Activated naive CD8-positive, alpha-beta T cell treated with anti-CD3 and anti-CD28 coated beads, Interleukin-2, amount 50 U/mL, for 24 hours (primary cell): ENCODE measurements at places on chromosomes 16 and 17.

DNA sequence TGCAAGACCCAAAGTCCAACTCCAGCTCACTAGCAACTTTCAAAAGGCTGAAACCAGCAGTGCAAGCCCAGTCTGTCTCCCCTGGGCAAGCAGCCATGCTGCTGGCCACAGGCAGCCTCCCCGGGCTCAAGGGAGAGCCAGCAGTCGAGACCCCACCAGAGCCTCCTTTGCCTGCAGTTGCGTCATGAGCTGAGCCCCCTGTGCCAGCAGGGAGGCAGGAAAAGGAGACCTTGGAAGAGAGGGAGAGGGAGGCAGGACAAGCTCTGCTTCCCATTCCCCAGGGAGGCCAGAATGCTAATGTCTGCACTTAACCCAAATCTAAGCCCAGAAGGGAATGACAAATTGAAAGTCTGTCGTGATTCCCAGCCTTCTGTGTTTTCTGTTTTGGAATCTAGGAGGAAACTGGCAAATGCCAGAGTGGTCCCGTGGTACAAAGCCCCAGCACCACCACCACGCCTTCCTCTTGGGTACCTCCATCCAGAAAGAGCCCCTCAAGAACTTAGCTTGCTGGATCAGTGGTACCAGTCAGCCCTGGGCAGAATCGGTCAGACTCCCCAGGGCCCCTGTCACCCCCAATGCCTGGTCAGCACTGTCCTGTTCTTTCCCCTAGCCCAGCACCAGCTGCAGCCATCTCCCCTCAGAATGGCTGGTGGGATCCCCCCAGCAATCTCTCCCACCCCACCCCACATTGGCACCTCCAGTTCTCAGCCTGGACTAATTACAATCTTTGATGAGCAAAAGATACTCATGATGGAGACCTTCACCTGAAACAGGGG is 99.3 kb upstream of the TNRC6C start:
- no peak for DNase-seq

GRCh38 chr17:33837281-33837680 is 417.8 kb upstream of the CCL2 start:
- no peak for DNase-seq

DNA sequence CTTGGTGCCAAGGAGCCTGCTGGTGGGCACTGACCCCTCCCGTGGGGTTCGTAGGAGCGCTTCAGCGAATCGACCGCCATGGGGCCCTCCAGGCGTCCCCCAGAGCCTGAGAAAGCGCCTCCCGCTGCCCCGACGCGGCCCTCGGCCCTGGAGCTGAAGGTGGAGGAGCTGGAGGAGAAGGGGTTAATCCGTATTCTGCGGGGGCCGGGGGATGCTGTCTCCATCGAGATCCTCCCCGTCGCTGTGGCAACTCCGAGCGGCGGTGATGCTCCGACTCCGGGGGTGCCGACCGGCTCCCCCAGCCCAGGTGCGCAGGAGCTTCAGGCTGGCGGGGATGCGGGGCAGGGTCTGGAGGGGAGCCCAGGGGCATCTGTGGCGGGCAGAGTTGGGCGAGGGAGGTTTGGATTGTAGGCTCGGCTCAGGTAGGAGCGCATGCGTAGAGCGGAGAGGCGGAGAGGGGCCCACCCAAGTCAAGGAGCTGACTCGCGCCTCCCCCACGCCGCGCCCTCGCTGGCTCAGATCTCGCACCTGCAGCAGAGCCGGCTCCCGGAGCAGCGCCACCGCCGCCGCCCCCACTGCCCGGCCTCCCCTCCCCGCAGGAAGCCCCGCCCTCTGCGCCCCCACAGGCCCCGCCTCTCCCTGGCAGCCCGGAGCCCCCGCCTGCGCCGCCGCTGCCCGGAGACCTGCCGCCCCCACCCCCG is 19.8 kb downstream of the FMNL1 start:
- DNase-seq, result no peak

DNA sequence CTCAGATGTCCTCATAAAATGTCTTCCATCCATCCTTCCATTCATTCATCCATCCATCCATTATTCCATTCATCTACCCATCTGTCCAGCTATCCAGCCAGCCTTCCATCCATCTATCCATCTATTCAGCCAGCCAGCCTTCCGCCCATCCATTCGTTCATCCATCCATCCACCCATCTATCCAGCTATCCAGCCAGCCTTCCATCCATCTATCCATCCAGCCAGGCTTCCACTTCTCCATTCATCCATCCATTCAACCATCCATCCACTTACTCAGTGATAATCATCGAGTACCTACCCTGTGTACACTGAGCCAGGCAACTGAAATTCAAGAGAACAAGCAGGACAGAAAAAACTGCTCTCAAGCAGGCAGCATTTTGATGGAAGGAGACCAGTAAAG is 4.6 kb upstream of the CCDC182 start:
- no peak for DNase-seq

- DNase-seq, result peak; percentile 16
These were observed 153.8 kb downstream of the SNX11 start for GRCh38 chr17:48261297-48261880.

- DNase-seq, result no peak
These were observed 10.1 kb upstream of the CCL17 start for GRCh38 chr16:57394444-57394843.

GRCh38 chr17:33832262-33832661 is 422.8 kb upstream of the CCL2 start:
- DNase-seq, result no peak

DNA sequence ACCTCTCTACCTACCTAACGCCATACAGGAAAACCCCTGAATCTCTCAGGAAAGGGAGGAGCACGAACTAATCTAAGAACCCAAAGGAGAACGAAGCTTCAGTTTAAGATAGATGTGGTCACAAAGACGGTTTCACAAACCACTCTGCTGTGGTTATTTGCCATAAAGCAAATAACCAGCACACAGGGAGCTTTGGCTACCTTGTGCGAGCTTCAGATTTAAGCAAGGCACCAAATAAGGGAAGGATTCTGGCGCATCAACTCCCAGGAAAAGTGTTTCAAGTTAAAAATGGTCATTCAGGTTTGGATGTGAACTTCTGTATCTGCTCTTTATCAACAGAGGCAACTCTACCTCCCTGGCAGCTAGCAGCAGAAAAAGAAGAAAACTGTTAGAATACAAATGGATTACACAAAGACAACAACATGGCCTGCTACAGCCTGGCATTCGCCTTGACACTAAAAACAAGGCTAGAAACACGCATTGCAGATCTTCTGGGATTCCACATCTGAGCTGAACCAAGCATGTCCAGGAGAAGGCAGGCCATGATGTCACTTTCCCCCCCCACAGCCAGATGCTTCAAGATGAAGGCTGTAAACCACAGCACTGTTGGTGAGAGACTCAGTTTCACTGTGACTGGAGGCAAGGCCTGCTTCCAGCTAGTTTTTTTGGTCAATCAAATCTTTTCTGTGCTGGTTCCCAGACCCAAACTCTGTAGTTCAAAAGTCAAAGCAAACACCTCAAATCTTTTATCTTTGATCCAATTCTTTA is 43.6 kb downstream of the SMG6 start:
- peak; percentile 80 for DNase-seq

- no peak for DNase-seq
These were observed 34.4 kb downstream of the PMFBP1 start for GRCh38 chr16:72137380-72138063.

DNA sequence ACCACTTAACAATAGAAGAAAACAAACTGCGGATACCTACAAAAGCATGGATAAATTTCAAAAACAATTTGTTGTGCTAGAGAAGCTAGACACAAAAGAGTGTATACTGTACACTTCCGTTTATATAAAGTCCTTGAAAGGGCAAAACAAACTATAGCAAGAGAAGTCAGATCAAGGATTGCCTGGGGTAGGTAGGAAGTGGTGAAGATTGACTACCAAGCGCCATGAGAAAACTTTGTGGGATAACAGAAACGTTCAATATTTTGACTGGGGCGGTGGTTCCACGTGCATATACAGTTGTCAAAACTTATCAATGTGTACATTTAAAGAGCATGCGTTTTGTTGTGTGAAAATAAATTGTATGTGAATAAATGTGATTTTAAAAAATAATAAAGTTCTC is 55.6 kb upstream of the CCL2 start:
- no peak for DNase-seq

GRCh38 chr17:50292465-50292864 is 18.2 kb downstream of the TMEM92 start:
- DNase-seq, result no peak

GRCh38 chr16:5065326-5065725 is 430 bp downstream of the C16orf89 start:
- DNase-seq, result no peak

- DNase-seq, result no peak
These were observed 137.9 kb downstream of the CDH11 start for GRCh38 chr16:64983963-64984362.

DNA sequence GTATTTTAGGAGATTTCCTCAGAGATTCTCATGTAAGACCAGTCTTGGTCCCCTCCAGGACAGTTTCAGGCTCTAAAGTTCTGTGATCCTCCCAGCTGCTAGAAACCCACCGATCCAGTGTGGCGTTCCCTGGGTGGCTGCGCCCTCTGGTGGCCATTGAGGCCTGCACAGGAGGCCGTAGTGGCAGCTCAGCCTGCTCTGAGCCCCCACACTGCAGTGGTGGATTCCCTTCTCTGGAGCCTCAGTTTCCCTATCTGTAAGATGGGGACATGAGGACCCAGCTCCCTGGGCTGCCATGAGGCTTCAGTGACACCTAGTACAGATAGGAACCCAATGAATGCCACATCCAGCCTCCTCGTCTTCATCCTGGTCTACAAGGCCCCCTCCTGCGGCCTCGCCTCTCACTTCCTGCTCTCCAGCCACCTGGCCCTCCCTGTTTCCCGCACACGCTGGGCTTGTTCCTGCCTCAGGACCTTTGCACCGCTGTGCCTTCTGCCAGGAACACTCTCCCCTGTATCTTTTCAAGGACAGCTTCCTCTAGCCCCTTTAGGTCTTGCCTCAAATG is 16.5 kb downstream of the CCDC102A start:
- DNase-seq, result peak; percentile 86

DNA sequence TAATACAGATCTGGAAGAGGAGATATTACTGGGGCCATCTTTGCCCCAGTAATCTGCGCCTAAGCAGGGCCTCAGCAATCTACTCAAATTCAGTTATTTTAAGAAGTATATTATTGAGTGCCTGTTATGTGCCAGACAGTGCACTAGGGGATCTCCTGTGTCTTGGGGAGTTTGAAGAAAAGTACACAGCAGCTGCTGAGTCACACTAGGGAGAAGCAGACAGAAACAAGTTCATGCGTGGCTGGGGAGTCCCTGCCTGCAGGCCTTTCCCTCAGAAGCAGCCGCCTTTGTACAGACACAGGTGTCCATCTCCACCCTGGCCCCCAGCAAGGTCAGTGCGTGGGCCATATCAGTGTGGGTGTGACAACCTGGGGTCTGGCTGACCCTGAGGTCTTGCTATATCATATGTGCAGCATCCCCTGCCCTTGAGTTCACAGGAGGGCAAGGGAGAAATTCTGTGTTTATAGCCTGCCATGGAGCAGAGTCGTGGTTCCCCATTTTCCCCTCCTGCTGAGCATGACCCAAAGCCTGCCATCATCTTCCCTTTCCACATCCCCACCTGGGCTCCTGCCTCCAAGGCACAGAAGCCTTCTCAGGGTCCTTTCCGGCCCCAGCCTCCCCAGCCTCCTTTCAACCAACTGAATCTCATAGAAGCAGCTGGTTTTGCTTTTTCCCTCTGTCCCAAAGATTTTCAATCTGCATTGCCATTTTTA is 229.9 kb upstream of the SDK2 start:
- DNase-seq, result no peak

GRCh38 chr17:80664217-80664790 is 119.7 kb downstream of the RPTOR start:
- no peak for DNase-seq

GRCh38 chr16:31390504-31391041 is 2.6 kb upstream of the ITGAD start:
- DNase-seq, result no peak

DNA sequence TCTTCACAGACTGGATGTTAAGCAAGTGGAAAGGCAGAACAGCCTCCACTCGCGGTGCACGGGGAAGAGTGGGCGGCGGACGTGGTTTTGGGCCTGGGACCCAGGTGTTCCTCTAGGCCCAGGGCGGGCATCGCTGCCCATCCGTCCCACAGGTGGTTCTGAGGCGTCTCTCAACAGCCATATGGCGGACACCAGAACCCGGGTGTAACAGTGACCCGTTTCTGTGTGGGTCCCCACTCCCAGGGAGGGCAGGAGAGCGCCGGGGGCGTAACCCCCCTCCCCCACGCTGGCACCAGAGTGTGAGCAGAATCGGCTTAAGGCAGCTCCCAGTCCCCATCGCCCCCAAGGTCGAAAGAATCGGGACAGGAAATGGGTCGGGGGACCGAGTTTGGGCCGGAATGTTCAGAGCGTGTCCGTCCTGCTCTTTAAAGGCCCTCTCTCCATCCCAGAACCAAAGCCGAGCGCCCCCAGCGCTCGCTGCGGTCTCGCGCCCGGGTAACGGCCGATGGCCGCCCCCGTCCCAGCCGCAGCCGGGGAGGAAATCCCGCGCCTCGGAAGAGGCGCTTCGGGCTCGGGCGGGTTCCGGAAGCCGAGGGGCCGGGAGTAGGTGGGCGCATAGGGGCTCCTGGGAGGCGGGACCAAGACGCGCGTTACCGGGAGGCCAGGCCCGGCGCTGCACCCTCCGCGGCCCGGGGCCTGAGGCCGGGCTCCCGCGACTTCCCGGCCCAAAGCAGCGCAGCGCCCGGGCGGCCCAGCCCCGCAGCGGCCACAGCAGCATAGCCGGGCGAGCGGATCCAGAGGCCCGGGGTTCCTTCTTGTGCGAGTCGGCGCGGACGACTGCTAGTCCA is at the start of gene TK2:
Gene TK2, minus strand, starts transcription at position 839 of the 848 bp plus-strand sequence. Its CDS starts 61 bp downstream, at position 778.
- DNase-seq, result peak; percentile 80

GRCh38 chr17:33288954-33289353 is 4.1 kb downstream of the ASIC2 start:
- no peak for DNase-seq

GRCh38 chr16:65010125-65010524 is 111.7 kb downstream of the CDH11 start:
- no peak for DNase-seq

- DNase-seq, result no peak
These were observed 36.1 kb upstream of the MYH2 start for GRCh38 chr17:10585529-10585928.

- DNase-seq, result no peak
These were observed 13.5 kb downstream of the SPPL2C start for GRCh38 chr17:45857977-45858708.

DNA sequence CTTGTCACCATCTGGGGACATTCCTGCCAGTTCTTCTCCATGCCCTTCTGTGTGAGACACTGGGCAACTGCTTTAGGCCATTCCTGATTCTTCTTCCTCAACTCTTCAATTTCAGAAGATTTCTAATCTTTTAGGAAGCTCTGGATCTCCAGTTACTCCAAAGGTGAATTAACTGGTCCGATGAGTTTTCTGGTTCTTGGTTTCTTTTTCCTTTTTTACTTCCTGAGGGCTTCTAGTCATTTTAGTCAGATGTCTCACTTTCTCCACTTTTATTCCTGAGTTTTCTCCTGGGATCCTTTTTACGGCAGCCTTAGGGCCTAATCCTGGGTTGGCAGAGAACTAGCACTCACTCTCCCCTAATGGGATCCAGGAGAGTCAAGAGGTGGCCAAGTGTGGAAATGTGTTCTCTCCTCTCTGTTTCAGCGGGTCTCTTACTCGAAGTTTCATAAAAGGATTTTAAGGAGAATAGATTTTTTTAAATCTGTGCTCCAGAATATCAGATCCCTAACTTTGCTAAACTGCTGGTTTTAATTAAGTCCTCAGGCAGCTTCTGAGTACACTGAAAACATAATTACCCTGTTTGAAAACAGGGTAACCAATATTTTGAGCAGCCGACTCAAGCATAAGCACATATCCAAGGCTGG is 107.6 kb downstream of the RMI2 start:
- DNase-seq, result no peak
